ENCODE measurements at places on chromosomes 3 and 15. TPM values are rescaled to one million over a fixed set of nuclear protein-coding genes. Genes with fewer than 3 reads are reported as not detected.

- DNase-seq, result no peak
Measured at GRCh38 chr3:55406696-55407425, 80.2 kb downstream of the WNT5A start.

Gene HESX1
- total RNA-seq, result 2.3 TPM

GRCh38 chr3:173700336-173700735 lies 302.8 kb downstream of the NLGN1 start:
- no peak for DNase-seq

DNA sequence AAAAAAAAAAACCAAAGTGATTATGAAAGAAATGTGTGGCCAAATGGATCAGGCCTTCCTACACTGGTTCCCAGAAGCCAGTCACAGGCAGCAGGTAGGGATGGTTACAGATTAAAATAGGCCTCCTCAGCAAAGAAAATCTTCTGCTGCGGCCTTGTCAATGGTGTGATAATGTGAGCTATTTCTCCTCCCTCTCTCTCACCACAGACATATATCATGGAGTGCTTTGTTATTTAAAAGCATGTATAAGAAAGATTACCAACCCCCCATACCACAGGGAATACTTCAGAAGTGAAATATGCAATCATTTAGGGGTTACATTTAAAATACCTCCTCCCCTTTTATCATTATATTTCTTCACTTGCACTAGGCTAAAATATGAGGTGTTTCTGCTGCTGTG lies 32.2 kb upstream of the LRTM1 start:
- DNase-seq, result no peak

DNA sequence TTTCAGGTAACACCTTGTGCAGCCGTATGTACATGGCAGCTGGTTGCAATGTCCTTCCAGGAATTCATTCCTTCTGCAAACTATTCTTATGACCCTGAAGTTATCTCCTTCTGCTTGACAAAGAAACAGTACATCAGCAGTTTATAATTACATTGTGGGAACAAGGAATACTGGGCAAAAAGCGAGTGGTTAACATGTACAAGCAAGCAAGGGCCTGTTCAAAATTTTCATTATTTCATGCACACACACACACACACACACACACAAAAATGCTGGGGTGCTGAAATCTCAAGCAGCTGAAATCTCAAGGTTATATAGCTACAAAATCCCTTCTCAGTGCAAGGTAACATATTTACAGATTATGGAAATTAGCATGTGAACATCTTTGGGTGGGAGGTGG lies 30.7 kb downstream of the GTPBP8 start:
- DNase-seq, result no peak

Gene HCLS1
- 11.6 TPM for total RNA-seq

DNA sequence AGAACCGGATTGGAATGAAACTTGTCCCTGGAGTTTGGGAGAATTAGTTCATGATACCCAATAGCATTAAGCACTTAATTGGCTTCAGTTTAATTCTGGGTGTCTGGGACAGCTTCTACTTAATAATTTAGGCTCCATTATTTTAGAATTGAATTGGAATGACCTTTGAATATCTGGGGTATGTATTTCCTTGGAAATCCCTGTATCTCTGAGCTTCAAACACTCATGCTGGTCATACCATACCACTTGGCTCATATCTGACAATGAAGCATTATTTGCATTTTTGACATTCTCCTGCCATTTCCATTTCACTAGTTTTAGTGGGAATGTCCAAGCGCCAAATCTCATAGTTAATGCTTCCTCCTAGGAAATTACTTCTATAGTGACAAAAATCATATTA lies 393.1 kb downstream of the DIPK2A start:
- DNase-seq, result no peak

Gene LRRC34
- 14.7 TPM for total RNA-seq

- DNase-seq, result no peak
Measured at GRCh38 chr15:98174286-98174685, 213.8 kb downstream of the ARRDC4 start.

DNA sequence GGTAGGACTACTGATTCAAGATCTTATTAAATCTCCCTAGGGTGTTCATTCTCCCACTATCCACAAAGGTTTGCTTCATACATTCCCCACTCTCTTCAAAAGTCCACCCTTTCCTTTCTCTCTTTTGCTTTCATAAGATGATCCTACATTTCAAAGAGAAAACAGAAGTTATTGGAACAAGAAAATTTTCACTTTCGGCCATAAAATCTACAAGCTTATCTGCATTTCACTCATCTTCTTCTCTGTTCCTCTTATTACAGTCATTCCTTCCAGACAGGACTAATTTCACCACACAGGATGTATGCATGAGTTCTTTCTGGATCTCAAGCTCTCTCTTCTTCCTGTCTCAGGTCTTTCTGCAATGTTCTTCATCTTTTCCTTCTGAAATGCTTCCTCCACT lies 238.7 kb downstream of the ISL2 start:
- DNase-seq, result no peak

Gene BOC
- 53.0 TPM for total RNA-seq

GRCh38 chr15:74191798-74192197 lies 10.8 kb downstream of the STRA6 start:
- no peak for DNase-seq

Gene ERICH6
- total RNA-seq, result 0.21 TPM

DNA sequence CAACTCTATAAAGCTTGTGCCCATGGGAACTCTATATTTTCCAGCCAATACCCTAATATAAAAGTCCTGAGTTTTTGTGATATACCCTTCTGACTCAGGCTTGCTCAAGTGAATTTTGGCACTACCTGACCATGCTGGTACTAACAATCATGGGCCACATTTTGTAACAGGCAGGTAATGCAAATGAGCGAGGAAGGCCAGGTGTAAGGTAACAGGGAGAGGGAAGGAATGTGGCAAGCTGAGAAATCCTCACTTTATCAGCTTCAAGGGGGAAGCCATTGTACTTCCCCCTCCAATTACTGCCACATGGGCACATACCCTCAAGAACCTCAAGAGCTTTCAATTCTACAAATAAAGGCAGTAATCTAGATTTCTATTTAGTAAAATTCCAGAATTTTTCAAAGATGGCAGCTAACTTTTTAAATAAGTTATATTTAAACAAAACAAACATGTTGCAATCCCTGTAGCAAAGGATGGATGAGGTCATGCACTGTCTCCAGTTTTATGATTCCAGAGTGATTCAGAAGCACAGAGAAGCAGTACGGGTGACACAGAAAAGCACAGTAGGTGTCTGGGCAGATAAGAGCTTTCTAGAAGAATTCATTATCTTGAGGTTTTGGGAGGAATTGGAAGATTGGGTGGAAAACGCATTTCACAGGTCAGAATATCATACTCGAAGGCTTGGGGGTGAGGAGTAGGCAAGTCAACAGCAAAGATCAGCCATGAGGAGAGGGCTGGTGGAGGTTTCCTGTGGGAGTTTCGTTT lies 87.6 kb downstream of the FOXP1 start:
- DNase-seq, result no peak

Gene DGKG
- 9.3 TPM for total RNA-seq

GRCh38 chr3:184372296-184372821 lies 5.6 kb downstream of the THPO start:
- DNase-seq, result no peak

- DNase-seq, result no peak
Measured at GRCh38 chr3:197428117-197428801, 127.5 kb downstream of the BDH1 start.

- no peak for DNase-seq
Measured at GRCh38 chr3:3134750-3135448, 8.2 kb downstream of the TRNT1 start.

- no peak for DNase-seq
Measured at GRCh38 chr3:39705351-39705900, 104.0 kb upstream of the MYRIP start.

- no peak for DNase-seq
Measured at GRCh38 chr3:65406470-65406869, 632.2 kb downstream of the MAGI1 start.

DNA sequence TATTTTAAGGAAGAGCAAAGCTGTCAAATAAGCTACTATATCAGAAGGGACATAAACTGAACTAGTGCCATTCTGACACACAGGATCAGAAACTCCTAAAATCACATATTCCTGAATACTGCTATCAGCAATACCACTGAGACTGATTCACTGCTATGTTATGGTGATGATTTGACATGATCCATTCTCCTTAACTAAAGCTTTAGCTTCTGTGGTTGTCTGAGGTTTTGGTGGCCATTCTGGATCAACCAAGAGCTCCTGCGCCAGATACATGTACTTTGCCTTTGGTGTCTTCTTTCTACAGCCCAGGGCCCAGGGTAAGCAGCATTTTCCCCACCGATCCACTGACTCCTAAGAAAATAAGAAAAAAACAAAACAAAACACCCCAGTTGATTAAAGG lies 6.7 kb upstream of the GP5 start:
- no peak for DNase-seq

DNA sequence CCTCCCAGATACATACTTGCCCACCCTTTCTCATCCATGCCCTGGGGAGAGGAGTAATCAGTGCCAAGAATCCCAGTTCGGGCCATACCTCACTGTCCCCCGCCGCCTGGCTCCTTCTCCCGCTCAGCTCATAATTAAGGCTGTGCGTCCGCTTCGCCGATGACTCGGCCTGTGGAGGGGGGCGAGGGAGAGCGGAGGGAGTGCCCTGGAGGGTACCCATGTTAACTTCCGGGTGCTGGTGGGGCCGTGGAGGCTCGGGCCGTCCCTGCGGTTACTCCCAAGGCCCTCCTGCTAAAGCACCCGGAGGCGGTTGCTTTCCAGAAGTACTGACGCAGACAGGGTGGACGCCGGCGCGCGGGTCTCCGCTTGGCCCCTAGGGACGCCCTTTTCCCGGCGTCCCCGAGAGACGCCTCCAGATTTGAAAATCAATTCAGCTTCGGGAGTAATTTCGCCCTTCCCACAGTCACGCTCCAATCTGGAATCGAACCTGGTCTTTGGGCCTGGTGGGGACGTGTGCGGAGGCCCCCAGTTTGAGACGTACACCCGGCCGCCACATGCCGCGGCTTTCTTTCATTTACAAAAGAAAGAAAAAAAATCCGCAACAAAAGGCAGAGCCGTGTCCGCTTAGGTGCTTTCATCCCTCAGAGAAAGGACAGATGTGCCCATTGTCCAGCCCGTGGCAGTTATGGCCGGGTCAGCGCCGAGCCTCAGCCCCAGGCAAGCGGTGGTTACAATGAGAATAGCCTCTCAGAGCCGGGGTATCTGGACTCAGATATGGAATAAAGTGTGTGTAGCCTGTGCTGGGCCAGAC lies 1.0 kb upstream of the ONECUT1 start:
- DNase-seq, result no peak

DNA sequence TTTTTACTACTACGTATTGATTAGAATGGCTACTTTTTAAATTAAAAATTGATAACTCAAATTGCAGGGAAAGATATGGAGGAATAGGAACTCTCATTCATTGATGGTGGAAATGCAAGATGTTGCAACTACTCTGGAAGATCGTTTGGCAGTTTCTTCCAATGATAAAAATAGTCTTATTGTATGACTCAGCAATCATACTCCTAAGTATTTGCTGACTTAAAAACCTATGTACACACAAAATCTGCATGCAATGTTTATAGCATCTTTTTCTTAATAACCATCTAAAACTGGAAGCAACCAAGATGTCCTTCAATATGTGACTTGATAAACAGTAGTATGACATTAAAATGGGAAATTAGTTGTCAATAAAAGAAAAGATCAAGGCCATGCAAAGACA lies 87.4 kb upstream of the LRRC3B start:
- no peak for DNase-seq

DNA sequence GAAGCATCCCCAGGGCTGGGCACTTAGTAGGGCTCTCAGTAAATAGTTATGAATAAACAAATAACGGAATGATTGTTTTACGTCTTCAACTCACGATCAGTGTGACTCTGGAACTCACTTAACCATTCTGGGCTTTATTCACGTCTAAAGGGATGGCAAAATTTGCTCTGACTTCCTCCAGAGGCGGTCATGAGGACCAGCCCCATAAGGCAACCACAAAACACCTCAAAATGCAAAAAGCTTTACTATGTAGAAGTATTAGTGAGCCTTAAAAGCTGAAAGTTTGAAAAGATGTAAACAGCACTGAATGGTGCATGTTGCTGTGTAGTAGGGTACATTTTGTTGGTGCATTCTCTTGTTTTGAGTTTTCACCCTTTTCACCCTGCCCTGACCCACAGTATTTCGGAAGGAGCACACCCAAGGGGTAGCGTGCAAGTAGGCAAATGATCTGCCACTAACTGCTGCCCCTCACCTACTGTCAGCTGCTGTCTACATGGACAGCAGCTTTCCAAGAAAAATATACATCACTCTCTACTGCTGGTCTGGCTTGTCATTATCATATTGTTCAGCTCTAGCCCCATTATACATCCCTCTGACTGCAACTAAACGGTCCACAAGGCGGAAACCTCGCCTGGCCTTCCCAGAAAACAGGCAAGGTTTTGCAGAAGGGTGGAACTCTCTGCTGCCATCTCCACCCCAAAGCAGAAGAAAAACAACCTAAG lies 308.5 kb upstream of the PROK2 start:
- DNase-seq, result no peak

DNA sequence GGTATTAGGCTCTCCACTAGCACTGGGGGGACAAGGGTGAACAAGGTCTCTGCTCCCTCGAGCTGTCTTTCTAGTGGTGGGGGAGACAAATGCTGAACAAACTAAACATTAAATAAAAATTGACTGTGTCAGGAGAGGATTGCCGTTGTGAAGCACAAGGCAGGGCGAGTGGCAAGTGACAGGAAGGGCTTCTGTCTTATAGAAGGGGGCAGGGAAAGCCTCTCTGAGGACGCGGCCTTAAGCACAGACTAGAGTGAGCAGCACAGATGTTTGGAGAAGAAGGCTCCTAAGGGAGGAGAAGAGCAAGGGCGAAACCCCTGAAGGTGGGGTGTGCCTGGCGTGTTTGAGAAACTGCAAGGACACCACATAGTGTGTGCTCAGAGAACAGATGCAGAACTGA lies 50.9 kb upstream of the ATP2B2 start:
- no peak for DNase-seq

Gene SEMA5B
- total RNA-seq, result 10.8 TPM

Gene SPESP1
- total RNA-seq, result 1.2 TPM

DNA sequence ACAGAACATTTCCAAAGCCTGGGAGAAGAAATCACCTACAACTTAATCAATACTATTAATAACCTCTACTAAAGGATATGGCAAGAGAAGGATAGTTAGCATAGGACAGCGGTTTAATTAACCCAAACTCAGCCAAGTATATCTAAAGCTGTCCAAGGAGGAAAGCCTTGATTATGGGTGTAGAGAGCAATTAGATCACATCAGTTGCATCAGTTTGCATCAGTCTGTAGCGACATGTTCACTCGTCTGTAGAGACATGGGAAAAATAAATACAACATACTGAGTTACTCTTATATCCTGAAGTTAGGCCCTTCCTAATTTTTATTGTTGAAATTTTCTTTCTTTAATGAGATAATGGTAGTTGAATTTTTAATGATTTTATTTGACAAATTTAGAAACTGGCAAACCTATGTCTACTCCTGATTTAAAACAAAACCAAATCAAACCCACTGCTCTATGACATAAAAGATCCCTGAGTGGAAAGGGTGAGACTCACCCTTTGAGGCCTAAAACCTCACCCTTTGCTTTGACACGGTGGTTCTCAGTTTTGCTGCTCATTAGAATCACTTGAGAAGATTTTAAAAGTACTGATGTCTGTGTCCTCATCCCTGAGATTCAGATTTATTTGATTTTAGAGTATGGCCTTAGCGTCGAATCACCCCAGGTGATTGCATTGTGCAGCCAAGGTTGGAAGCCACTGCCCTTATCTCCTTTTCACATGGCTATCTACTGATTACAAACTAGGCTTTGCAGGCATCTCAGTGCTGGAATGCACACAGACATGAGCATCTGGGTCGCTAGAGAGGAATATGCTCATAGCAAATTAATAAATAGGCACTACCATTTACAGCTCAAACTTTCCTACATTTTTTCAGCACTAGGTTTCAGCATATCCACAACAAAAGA lies 2.8 kb upstream of the CLRN1 start:
- no peak for DNase-seq

Gene GNAT1
- total RNA-seq, result not detected

Gene AHSG
- total RNA-seq, result 0.26 TPM

Gene CACNA2D3
- 1.7 TPM for total RNA-seq

Data from urinary bladder (tissue), 4 donors.